ENCODE measurements at places on chromosomes 2 and 18. TPM values are rescaled to one million over a fixed set of nuclear protein-coding genes. Genes with fewer than 3 reads are reported as not detected.

DNA sequence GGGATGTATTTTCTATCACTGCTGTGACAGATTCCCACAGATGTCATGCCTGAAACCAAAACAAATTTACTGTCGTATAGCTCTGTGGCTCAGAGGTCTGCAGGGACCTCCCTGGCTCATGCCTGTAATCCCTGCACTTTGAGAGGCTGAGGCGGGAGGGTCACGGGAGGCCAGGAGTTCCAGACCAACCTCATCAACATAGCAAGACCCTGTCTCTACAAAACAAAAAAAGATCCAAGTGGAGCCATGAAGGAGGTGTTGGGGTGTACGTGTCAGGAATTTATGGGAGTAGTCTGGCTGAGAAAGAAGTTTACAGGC lies 51.0 kb upstream of the FAHD2A start:
- DNase-seq = no peak

DNA sequence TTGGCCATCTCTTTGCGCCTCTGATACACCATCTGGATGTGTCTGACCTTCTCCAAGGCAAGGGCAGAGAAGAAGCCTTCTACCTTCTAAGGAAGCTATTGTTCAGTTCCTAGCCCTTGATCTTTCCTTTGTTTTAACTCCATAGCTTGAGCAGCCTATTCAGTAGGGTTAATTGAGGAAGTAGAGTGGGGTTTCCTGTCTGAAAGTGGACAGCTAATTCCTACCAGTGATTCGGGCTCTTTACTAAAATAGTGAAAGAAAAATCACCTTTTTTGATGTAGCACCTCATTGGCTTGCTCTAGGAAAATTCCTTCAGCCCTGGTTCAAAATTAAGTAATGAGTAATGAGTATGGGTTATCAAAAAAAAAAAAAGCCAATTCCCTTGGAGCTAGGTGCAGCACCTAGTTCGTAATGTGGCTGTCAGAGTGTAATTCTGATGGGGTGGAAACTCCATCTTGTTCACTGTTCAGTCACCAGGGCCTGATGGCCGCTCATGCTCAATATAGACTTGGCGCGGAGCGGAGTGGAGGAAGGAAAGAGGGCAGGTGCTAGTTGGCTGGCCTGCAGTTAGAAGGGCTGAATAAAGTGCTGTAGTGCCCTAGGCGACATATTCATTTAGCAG lies 2.9 kb upstream of the MGAT5 start:
- no peak for DNase-seq

DNA sequence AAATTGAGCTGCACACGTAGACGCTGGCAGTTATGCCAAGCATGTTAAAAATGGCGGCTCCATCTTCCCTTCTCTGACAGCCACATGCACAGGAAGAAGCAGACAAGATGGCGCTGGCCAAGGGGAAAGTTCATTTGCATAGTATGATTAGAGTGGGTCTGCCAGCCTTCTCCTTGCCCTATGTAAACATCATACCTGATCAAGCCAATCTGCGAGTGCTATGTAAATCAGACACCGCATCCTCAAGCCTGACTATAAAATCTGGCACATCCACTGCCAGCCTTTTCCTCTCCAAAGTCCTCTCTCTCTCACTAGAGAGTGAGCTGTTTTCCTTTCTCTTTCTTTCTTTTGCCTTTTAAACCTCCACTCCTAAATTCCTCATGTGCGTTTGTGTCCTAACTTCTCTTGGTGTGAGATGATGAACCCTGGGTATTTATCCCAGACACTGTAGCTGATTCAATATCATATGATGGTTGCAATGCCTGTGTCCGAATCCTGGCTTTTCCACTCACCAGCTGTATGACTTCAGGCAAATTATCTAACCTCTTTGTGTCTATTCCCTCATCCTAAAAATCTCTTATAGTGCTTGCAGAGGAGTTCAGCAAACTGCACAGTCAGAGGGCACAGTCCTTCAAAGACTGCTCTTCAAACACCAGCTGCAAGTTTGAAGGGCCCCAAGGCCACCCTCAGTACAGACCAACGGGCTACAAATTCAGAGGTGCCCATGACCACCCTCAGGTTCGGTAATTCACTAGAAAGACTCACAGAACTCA lies 39.3 kb upstream of the ITSN2 start:
- DNase-seq = no peak

The SMIM21 gene
- not detected for total RNA-seq

GRCh38 chr2:9207641-9208311 lies 1.2 kb downstream of the ASAP2 start:
- DNase-seq = no peak

The EML6 gene
- 0.23 TPM for total RNA-seq

Data from astrocyte (in vitro differentiated cells and primary cell).